GM04503 (cell line): ENCODE measurements at places on chromosomes 6 and 20.

- no peak for DNase-seq
Observed at GRCh38 chr6:148779142-148779562, 32.3 kb downstream of the UST start.

GRCh38 chr20:41905199-41905598 is 287.0 kb upstream of the CHD6 start:
- no peak for DNase-seq

GRCh38 chr6:85892346-85892745 is 249.7 kb upstream of the SYNCRIP start:
- DNase-seq, result no peak

DNA sequence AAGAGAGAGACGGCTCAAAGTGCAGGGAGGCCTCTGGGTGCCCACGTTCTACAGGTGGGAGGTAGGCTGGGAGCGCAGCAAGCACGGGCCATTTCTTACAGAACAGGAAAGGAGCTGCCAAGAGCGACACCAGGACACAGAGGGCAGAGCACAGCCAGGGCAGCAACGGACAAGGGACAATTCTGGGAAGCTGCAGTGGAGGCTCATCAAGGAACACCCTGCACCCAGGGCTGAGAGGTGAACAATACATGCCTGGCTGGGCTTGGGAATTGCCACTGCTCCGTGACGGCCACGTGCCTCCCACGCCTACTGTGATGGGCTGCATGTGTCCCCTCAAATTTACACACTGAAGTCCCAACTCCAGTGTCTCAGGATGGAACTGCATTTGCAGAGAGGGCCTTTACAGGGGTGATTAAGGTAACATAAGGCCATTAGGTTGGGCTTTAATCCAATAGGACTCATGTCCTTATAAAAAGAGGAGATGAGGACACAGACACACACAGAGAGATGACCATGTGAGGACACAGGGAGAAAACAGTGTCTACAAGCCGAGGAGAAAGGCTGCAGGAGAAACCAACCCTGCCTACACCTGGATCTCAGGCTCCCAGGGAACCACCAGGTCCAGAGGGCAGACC is 13.6 kb downstream of the SERPINB6 start:
- no peak for DNase-seq
